Stimulated activated CD4-positive, alpha-beta T cell treated with anti-CD3 and anti-CD28 coated beads, Interleukin-1b, Interleukin-23, amount 100 ng/mL, for 24 hours (primary cell): ENCODE measurements at places on chromosomes 5 and 9.

DNA sequence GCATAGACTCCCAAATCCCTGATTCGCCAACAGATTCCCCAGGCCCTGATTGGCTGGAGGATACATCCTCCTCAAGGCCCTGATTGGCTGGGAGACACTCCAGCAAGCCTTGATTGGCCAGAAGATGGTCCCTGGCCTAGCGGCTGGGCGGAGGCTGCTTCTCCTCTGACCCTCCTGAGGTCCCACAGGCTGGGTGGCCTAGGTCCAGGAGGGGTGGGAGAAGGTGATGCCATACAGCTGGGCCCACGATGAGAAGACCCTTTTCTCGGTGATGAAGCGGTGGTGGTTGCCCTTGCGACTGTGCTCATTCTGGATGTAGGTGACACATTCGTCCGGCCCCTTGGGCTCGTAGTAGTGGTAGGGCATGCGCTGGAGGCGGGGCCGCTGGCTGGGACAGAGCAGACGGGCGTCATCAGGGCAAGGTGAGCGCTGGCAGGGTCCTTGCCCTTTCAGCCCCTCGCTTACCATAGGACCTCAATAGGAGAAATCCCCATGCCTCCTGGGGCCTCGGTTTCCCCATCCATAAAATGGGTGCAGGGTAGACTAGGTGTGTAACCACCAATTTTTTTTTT, 9.0 kb upstream of the AK1 start:
- DNase-seq = no peak

DNA sequence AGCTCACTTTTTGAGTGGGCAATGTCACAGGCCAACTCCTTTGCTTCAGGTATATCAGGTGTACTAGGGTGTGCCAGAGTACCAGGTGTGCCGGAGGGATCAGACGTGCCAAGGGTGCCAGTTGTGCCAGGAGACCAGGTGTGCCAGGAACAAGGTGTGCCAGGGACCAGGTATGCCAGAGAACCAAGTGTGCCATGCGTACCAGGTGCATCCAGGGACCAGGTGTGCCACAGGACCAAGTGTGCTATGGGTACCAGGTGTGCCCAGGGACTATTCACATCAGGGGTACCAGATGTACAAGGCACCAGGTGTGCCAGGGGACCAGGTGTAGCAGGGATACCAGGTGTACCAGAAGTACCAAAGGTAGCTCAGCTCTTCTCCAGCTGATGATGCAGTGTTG, 174.7 kb upstream of the S1PR3 start:
- DNase-seq = no peak

DNA sequence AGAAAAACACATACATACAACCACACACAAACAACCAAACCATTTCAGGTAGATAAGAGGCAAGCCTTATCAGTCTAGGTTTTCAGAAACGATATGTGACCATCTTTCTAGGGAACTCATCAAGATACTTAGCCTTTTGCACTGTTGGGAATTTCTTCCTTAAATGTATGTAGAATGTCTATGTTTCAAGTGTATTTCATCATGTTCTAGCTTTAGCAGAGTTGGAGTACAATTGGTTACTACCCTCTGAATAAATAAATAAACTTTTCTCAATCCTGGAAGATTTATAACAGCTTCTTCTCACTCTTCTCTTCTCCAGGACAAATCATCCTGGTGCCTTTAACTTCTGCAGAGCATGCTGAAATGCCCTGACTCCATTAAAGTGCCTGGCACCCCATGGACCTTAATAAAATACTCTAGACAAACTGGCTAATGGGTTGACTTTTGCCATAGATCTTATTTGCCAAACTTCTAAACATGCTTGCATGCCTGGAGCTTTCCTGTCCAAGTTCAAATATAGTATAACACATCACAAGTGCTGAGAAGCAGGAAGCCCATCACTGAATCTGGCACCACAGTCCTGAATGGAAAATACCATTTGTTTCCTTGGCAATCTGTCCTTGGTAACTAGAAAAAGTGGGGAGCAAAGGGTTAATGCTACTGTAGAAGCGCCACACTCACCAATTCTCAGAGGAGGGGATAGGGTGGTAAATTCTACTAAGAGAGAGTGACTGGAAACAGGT, 33.1 kb upstream of the ZNF462 start:
- no peak for DNase-seq

DNA sequence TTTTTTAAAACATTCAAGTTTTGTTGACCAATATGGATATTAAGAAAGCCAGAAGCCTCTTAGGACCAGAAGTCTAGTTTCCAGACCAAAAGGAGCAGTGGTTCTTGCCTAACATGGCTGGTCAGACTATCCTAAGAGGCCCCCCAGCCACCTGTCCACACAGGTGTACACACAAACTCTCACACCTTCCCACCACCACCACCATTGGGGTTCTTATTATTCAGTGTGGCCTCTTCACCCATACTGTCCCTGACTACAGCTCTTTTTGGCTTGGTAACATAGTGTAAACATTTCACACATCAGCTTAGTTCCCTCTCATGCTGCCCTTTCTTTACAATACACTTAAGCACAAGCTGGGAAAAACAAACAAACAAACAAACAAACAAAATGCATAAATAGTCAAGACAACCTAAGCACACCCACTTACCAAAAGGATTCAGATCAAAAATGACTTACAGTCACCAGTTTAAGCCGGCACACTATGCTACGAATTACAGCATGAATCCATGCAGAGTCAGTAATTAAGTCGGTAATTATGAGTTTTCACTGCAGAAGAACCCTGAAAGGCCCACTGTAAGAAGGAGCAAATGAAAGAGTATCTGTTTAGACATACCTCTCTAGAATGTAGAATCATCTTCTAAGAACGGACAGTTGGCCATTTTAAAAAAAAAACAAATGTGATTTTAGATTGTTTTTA, 9.5 kb downstream of the LHFPL2 start:
- DNase-seq = no peak

DNA sequence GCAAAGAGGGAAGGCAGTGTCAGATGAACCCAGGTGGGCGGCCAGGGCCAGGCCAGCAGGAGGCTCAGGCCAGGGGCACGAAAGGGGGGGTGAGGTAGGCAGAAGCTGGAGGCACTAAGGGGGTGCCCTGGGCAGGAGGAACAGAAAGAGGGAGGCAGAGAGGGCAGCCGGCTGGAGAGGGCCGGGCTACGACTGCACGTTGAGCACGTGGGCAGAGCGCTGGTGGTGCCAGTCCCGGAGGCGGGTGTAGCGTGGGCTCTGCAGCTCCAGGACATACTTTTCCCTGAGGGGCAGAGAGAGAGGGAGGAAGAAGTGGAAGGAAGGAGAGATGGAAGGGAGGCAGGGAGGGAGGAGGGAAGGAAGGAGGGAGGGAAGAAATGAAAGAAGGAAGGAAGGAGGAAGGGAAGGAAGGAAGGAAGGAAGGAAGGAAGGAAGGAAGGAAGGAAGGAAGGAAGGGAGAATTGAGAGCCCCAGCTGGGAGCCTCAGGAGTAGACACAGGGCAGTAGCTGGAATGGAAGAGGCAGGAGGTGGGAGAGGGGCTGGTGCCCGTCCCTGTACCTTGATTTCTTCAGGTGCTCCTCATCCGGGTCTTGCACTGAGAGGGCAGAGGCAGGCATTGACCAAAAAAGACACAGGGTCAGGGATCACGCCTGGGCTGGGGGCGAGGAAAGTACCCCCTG, 7.0 kb downstream of the PDLIM7 start:
- DNase-seq = no peak

DNA sequence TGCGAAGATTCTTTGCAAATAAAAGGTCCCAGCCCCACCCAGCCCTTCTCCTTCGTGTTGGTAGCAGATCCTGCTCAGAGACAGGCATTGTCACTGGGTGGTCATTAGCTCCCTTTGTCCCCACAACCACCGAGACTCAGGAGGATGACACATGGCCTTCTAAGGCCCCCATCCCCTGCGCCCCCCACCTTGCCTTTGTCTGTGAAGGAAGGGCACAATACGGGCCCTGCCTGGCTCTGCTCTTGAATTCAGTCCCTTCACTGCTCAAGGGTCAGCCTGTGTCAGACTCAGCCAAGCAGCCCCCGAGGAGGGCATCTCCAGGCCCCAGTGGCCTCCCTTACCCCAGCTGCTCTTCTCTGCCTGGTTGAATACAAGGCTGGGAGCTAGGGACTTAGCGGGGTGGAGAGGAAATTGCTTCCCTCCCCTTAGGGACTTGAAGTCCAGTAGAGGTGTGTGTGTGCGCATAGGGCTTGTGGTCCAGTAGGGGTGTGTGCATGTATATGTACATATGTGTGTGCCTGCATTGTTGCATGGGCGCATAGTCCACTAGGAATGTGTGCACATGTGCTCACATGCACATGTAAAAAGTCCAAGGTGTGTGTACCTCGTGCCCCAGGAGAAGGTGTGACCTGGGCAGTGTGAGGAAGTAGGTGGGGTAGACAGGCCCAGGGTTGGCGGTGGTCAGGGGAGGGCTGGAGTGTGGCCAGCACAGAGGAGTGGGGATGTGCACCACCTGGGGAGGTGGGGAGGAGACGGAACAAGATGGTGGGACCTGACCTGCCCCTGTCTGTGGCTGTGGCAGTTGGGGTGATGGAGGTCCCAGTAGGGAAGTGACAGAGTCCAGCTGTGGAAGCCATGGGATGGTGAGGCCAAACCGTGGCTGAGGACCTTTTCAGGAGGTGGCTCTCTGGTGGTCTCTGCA, 59.1 kb downstream of the PHF2 start:
- no peak for DNase-seq

DNA sequence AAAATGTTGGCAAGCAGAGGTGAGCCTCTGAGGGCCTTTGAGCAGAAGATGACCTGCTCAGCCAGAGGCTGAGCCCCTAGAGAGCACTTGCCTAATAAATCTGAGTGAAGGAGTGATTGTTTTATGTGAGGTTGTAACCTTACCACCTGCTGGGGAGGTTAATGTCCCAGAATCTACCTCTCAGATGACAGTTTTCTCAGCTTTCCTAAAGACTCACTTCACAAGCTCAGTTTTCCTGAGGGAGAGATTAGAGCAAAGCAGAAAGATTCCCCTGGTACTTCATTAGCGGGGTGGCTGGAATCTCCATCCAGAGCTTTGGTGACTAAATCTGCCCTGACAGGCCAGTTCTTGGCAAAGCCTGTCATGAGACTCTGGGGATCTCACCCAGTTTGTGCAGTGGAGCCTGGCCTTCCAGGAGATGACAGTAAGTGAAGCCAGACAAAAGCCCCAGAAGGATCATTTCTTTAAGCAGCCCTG, 48.8 kb upstream of the GALNT10 start:
- DNase-seq = no peak

- DNase-seq = no peak
Observed at GRCh38 chr5:73129143-73129542, 8.8 kb downstream of the TMEM171 start.

DNA sequence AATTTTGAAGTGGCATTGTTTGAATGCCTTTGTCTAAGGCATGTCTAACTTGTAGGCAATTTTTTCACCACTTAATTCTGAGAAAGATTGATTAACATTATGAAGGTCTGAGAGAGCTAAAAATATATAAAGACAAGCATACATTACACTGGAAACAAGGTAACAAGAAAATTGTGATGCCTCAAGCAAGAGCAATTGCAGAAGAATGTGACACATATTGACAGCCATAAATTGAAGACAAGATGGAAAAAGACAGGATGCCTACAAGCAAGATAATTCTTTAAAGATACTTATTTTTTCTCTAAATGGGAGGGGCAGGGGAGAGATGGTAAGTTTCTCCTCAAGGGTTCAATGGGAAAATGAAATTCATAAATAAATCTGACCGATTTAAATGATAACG, 103.1 kb upstream of the CYLC2 start:
- no peak for DNase-seq

DNA sequence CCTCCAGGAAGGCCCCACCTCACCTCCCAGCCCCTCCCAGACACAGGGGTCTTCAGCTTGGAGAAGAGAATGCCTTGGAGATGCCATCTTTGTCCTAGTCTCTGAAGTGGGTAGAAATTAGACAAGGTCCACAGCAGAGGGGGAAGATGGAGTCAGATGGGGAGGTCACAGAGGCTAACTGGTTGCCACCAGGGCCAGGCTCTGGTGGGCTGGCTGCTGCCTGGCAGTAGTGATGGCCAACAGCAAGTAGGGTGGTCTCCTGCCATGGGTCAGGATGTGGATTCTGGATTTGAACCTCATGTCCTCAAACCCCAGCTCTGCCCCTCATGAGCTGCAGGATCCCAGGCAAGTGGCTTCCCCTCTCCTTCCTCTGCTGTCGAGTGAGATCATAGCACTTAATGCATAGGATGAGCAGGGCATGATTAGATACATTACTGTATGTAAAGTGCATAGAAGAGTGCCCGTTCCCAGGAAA, 38.7 kb upstream of the NEK6 start:
- DNase-seq = no peak

DNA sequence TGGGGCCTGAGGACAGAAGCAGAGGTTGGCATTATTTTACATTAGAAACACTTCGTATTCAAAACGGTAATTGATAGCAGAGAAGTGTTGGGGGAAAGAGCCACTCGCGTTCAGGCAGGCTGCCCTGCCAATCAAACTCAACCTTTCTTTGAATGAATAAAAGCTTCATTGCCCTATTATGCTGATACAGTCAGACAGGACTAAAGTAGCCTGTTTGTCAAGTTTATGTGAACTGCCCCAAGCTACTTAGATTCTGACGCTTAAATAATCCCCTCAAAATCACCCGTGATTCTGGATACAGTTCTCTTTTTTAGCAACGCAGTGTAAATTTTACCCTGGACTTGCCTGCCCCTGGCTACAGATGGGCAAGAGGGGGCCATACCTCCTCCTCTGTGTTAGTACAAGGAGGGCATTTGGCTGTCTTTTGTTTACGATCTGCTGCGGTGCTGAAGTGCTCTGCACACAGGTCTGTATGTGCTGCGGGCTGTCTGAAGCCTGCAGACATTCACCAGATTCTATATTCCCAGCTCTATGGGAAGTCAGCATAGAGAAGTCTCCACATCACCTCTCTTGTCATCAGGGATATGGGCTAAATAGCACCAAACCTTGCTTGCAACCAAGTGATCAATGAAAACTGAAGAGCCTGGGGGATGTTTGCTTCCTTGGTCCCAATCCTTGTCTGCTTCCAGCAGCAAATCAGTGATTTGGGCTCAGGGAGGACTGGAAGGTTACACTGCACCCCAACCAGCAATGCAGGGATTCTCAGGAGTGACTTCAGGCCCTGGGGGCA, 218.4 kb downstream of the EBF1 start:
- DNase-seq = no peak

DNA sequence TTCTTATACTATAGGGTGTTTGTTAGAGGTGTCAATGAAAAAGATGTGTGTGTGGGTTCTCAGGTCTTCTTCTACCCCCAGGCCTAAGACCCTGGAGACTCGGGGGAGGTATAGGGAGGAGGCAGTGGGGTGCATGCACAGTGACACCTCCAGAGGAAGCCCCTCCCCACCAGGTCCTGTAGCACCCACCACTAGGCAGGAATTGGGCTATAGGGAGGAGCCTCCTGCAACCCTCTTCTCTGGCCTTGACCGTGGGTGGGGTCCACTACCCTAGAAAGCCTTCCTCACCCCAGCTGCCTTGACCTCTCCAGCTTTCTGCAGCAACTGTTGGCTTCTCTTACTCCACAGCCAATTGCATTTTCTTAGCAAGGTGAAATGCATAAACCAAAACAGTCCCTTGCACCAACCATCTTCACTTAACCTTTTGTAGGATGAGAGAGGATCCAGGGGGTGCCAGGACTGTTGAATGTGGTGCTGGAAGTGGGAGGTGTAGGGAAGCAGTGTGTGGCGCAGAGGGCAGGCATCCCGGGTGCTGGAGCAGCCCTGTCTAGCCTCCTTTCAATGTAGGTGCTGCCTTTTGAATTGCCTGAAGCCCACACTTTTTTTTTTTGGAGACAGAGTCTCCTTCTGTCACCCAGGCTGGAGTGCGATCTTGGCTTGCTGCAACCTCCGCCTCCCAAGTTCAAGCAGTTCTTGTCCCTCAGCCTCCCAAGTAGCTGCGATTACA, 128.5 kb downstream of the RGS3 start:
- no peak for DNase-seq
